ENCODE measurements at places on chromosomes 12 and 14.

- DNase-seq: no peak
Observed at GRCh38 chr14:50116966-50117365, 594 bp upstream of the VCPKMT start.

GRCh38 chr12:132202929-132203721 is 58.9 kb downstream of the NOC4L start:
- no peak for DNase-seq

- DNase-seq: no peak
Observed at GRCh38 chr12:116969615-116970585, 59.1 kb downstream of the FBXW8 start.

DNA sequence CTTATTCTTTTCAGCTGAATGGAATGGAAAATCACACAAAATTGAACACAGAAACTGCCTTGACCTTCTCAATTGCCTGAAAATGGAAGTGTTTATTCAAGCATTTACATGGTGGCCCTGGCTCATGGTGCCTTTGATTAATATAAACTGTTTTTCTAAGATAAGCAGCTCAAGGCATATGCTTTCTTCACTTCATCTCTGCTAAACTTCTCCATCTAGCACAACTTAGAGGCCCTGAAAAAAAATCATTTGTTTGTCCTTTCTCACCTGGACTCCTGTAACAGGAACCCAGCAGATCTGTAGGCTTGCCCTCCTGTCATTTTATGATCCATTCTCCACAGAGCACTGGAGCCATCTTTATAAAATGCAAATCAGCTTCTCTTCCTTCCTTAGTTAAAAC is 117.5 kb upstream of the KRR1 start:
- no peak for DNase-seq

DNA sequence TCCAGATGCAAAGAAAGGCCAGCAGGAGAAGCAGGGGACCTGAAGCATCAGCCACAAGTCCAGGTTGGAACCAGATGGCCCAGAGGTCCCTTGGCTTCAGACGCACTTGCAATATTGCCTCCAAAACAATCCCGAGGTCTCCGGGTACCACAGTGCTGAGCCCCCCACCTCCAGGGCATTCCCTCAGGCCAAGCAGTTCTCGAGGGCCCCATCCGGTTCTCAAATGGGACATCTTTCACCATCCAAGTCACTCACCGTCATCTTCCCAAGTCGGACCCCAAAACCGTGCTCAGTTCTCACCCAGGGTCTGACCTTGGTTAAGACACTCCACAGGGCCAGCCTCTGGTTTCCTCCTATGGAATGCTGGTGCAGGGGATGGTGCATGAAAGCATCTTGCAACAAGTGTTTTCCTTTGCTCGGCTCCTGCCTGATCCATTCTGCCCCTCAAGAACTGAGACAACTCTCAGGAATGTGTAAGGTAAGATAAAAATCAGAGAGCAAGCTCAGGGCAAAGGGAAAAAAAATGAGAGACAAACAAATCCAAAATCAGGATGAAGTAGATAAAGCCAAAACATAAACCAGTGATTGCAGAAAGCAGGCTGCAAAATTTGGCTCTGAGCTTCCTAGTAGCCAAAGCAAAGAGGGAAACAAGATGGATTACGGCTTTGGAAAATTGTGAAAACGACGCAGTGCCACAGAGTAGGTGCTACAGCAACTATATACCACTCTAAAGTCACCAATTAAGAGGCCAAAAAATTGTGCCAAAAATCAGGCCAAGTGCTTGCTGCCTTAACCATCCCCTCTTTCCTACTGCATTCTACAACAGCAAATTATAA is 8.0 kb downstream of the NCOR2 start:
- DNase-seq: no peak

All from HEK293T (cell line).